ENCODE measurements at places on chromosomes 11 and 22.

GRCh38 chr11:115550291-115551059 is 46.3 kb upstream of the CADM1 start:
- DNase-seq, result no peak

GRCh38 chr11:29331451-29332010 is 685.3 kb downstream of the KCNA4 start:
- DNase-seq, result no peak

GRCh38 chr11:11396301-11397035 is 43.4 kb upstream of the CSNK2A3 start:
- DNase-seq, result no peak

GRCh38 chr22:40183029-40183581 is 5.4 kb downstream of the TNRC6B start:
- no peak for DNase-seq

- no peak for DNase-seq
Measured at GRCh38 chr11:122727101-122727929, 71.8 kb downstream of the UBASH3B start.

- DNase-seq, result no peak
Measured at GRCh38 chr22:39142088-39142680, 10.3 kb downstream of the CBX7 start.

DNA sequence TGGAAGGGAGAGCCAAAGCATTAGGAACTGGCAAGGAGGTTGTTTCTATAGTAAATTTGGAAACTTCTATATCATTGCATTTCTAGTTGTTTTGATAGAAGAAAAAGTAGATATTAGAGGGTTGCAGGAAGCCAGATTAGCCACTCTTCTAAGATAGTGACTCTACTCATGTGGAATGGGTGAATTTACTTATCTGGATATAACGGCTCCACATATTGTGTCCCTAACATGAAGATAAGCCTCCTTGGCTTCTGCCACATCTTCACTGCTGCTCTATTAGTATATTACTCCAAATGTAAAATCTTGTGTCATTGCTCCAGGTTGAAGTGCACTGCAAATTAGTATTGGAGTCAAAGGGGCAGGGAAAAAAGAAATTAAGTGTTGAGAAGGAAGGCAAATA is 283.3 kb downstream of the CASP12 start:
- no peak for DNase-seq

DNA sequence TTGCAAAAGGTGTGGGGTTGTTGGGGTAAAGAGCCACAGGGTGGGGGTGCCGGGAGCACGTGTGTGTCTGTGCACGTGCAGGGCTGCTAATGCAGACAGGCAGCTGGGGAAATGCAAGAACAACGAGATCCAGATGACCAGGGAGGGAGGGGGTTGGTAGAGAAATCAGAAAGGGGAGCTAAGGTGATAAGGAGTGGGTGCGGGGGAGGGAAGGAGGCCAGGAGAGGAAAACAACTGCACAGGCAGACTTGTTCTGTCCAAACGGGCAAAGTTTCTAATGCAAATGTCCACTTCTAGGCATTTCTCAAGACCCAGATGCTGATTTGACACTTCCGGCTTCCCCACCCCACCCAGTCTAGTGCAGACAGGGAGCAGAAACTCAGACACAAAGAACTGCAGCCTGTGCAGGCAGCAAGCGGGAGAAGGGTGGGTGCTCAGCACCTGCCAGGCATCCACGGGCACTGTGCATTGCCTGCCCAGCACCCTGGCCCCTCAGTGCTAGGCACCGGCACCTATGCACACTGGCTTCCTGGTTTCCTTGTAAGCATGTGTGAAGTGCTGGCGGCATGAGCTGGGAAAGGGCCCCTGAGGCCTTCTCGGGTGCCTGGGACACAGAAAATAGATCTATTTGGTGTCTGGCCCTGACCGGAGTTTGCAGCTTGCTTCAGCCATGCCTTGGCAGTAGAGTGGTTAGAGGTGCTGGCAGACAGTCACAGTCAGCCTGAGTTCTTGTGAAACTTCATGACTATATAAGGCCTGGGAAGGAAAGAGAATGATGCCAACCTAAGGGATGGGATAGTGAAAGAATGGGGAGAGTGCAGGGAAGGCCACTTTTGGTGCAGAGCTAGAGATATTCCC is 220.1 kb upstream of the SORL1-AS1 start:
- DNase-seq, result no peak

GRCh38 chr22:43858156-43858895 is 4.0 kb downstream of the SULT4A1 start:
- no peak for DNase-seq

DNA sequence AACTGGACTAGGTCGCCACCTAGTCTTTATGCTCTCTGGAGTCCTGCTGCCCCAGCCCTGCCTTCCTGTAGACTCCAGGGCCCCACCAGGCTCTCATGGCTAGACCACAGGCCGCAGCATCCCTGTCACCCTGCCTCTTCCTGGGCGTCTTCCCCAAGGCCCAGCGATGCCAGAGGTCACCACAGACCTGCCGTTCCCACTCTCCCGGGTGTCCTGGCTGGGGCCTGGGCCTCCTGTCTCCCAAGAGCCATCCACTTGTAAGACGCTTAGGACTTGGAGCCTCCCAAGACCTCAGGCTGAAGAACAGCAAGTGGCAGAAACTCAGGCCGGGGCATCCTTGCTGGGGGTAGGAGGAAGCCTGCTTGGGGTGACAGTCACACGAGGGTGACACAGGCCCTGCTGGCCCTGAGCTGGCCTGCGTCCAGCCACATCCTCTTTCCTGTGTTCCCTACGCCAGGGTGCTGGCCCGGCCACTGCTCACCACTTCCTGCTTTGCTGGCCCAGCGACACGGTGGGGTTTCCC is 2.0 kb upstream of the TCIRG1 start:
- DNase-seq, result no peak

All from DMS153 (cell line).